8988T (cell line): ENCODE measurements at places on chromosomes 7 and 10.
A peak's percentile ranks its signal among the peaks of the same experiment; 100 is the strongest.

GRCh38 chr7:1646957-1647891 lies 22.9 kb upstream of the ELFN1 start:
- DNase-seq, result no peak

DNA sequence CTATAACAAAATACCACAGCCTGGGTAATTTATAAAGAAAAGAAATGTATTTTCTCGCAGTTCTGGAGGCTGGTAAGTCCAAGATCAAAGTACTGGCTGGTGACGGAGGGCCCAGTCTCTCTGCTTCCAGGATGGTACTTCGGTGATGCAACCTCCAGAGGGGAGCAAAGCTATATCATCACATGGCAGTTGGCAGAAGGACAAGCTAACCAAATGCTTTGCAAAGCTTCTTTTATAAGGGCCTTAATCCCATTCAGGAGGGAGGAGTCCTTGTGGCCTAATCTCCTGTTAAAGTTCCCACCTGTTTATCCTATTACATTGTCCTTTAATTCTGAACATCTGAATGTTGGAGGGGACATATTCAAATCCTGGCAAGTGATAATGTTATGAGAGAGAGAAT lies 134.1 kb upstream of the SP4 start:
- DNase-seq, result no peak

GRCh38 chr7:20786421-20786778 lies 286 bp downstream of the SP8 start:
- DNase-seq, result no peak

DNA sequence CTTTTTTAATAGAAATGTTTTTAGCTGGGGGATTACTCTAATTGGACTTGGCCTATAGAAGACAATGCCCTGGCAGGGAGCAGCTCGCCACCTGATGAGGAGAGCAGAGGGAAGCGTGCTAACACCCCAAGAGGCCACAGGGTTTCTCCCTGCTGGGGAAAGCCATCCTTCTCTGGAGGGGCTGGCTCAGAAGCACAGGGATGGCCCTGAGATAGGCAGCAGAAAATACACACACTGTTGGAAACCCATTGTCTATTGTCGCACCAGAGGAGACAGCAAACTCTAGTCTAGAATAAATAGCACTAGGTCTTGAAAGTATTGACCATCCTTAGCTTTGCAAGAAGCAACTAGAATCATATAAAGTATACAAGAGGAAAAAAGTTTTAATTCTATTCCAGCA lies 5.4 kb downstream of the COBL start:
- no peak for DNase-seq

DNA sequence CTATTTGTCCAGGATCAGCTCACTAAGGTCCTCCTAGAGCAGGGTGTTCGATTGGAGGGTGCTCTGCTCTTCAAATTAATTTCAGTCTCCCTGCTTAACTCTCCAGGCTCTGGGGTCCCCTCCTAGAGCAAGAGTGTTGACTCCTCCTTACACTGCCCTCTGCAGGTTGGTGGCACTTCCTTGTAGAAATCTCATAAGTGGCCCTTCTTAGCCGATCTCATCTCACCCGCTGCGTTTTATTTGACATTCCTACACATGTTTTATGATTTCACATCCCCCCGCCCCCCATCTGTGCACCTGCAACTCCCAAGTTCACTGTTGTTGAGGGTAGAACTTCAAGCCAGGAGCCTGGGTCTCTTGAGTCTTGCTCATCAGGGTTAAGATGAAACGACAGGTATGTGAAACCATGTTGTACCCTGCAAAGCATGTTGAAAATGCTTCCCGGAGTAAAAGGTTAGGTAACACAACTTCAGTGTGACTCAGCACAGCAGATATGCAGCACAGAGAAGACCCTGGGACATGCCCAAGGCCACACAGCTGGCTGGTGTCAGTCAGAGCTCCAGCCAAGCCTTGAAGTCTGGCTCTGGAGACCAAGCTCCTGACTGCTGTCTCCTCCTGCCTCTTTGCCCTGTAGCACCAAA lies 171.2 kb downstream of the PRKAG2 start:
- DNase-seq, result peak; percentile 59

- DNase-seq, result no peak
Observed at GRCh38 chr10:49632406-49633317, 18.8 kb downstream of the CHAT start.

- DNase-seq, result no peak
Observed at GRCh38 chr10:121216721-121217181, 365.6 kb downstream of the WDR11 start.

DNA sequence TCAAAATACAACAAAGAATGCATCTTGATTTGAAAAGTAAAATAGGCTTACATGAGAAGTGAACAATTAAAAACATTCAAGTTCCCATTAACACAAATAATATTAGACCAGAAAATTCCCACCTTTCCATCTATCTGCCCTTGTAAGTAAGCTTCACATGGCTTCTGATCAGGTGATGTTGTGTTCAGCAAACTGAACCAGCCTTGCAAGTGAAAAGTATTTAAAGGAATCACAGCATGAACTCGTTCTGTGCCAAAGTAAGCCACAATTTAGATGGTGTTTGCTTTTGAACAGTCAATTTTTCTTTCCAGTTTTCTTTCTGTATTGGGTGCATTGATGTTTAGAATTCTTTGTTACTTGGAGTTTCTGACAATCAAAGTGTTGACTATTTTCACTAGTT lies 347.9 kb downstream of the TNS3 start:
- no peak for DNase-seq

GRCh38 chr10:129642427-129642826 lies 175.4 kb downstream of the MGMT start:
- DNase-seq, result peak; percentile 32

GRCh38 chr7:70704831-70705346 lies 427.1 kb upstream of the GALNT17 start:
- no peak for DNase-seq

GRCh38 chr10:18418541-18419215 lies 232.7 kb downstream of the NSUN6 start:
- no peak for DNase-seq

GRCh38 chr7:2299131-2299829 lies 15.0 kb downstream of the SNX8 start:
- no peak for DNase-seq

DNA sequence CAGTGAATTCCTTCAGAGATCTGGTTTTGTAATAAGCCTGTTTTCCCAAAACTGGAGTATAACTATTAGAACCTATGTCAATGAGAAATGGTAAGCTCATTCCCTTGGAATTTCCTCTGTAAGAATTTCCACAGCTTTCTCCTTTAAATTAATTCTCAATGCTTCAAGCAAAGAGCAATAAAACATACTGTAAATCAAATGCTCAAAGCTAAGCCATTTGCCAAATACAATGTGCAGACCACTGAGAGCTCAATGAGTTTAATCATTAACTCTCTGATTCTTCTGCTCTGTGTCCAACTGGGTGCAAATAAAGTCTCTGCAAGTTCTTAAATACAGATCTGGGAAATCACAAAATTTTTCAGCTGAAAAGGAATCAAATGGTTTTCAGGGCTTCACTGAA lies 227.6 kb upstream of the IMMP2L start:
- no peak for DNase-seq

DNA sequence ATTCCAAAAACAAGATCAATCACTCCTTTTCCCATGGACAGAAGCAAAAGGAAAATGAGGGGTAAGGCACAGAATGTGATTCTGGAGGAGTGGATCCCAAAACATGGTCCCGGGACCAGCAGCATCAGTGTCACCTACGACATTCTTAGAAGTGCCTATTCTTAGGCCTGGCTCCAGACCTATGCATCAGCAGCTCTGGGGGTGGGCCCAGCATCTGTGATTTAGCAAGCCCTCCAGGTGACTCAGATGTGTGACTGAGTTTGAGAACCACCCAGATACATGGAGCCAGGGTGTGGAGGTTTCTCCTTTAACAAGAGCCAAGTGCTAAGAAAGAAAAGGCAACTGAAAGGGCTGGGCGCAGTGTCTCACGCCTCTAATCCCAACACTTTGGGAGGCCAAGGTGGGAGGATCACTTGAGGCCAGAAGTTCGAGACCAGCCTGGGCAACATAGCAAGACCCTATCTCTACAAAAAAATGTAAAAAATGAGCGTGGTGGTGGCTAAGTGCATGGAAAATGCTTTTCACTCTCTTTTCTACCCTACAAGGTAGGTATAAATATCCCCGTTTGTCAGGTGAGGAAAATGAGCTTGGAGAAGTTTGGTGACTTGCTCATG lies 17.1 kb upstream of the ARPC1A start:
- no peak for DNase-seq

DNA sequence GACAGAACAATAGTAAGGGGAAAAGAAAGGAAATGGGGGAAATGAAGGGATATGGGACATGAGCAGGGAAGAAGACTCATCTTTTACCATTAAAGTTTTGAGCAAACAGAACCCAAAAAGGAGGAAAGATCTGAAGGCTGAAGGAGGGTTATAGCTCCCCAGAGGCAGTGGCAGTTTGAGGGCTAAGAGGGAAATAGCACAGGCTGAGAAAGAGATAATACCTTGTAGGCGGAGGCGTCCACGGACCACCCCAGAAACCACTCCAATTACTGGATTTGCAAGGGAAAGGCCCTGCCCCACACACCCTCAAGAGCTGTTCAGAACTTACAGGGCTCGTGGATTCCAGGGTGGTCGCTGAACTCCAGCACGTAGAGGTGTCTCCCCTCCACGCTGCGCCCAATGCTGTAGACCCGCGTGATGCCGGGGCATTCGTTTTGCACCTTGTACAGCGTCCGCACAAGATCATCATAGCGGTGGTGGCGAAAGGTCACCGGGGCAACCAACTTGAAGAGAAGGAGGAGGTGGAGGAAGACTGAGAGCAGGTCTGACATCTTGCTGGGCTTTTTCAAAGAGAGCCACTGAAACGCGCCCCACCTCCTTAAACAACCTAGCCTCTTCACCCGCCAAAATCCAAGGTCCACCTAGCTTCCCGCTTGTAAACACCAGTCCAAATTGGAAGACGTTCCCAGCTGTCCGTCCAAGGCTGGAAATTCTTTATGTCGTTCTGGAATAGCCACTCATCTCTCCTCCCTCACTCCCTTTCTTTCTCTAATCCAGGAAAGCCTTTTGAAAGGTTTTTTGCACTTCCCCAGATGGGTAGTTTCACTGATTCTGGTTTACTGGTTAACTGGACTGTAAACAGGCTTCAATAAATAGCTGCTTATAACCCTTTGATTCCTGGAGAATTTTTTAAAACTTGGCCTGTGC lies at the start of gene CPN1:
TSS of gene CPN1 (minus strand) at position 795 of the 927 bp plus-strand sequence. CDS start at position 551, 244 bp downstream.
- no peak for DNase-seq

GRCh38 chr10:97733256-97733655 lies 3.7 kb upstream of the ZFYVE27 start:
- no peak for DNase-seq

DNA sequence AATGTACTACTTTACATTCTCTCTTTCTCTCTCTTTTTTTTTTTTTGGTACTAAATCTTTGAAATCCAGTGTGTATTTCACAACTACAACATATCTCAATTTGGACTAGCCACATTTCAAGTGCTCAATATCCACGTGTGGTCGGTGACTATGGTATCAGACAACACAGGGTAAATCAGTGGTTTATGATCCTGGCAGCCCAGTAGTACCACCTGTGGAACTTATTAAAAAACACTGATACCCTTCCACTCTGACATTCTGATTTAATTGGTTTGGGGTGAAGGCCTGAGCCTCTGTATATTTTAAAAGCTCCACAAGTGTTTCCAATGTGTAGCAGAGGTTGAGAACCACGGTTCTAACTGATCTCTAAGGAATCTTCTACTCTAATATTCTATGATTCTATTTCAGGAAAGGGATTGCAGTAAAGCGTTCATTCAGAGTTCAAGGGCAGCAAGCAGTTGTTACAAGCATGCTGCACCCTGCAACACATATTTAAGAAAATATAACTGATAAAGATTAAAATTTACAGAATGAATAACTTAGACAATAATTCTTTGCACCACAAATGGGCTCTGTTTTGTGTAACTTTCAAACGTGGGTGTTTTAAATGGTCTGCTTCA lies 5.1 kb downstream of the CREB5 start:
- no peak for DNase-seq

- DNase-seq, result no peak
Observed at GRCh38 chr10:123986736-123987135, 95.1 kb upstream of the CPXM2 start.

DNA sequence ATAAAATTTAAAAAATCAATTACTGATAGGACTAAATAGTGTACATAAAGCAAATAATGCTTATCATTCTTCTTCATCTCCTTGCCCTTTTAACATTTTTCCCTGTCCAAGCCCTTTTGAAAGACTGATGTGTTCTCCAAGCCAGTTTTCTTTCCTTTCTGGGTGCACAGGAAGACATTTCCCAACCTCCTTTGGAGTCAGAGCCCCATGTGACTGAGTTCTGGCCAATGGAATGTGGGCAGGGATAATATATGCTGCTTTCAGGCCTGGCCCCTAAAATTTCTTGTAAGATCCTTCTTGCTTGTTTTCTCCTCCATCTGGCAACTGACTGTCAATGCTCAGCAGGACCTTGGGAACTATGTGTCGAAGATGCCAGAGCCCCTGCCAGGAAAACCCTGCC lies 197.5 kb downstream of the EMX2 start:
- no peak for DNase-seq

- DNase-seq, result no peak
Observed at GRCh38 chr7:47763063-47763974, 181.4 kb upstream of the TNS3 start.

DNA sequence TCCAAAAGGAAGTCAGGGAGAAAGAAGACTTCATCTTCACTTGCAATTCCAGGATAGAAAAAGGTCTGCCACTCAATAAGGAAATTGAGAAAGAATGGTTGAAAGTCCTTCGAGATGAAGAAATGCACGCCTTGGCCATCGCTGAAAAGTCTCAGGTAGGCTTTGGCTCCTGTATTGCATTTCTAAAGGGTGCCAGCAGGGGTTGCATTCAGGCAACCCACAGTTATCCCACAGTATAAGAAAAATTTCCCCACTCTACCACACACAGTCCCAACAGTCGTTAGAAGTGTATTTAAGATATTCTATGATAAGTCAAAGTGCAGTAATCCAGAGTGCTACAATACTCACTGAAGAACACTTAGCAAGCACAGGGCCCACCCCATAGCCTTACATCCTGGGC lies 93.4 kb upstream of the FGL2 start:
- DNase-seq, result no peak

- no peak for DNase-seq
Observed at GRCh38 chr7:21773326-21773725, 172.4 kb downstream of the CDCA7L start.

GRCh38 chr7:107865956-107866775 lies 24.8 kb upstream of the DLD start:
- no peak for DNase-seq

DNA sequence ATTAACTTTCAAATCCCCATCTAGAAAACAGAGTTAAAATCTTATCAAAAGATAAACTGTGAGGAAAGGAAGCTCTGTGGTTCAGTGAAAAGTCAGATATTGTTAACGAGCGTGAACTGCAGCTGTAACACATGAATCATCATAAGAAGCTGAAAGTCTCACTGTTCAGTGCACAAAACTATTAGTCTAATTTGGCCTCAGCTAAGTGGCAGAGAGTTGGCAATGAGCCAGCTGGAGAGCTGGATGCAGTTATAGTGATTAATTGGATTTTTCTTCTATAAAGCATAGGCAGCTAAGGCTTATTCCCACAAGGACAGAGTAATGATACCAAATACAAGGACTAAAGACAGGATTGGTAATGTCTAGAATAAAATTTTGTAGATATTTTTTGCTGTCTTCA lies 101.1 kb upstream of the ABCB5 start:
- no peak for DNase-seq
